ENCODE measurements at places on chromosomes 7 and 10.

- DNase-seq: no peak
These were observed 28.5 kb downstream of the PIK3CG start for GRCh38 chr7:106893591-106893990.

- DNase-seq: no peak
These were observed 208.4 kb downstream of the DIP2C start for GRCh38 chr10:480928-481552.

- DNase-seq: no peak
These were observed 35.3 kb downstream of the SMURF1 start for GRCh38 chr7:99108613-99109012.

DNA sequence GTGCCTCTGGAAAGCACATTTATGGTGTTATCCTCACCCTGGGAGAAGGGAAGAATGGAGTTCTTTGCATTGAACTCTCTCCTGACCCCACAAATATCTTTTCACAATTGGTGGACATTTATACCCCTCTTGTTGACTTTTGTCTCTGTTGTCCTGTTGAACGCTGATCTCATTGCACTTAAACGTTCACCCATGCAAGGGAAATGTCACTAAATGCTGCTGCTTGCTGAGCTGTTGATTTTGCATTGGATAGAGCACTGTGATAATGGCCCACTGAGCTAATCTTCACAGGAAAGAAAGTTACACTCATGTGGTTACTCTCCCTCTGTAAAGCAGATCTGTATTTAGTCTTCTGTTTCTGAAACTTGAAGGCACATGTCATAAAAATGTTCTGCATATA is 133.4 kb downstream of the FZD1 start:
- no peak for DNase-seq

DNA sequence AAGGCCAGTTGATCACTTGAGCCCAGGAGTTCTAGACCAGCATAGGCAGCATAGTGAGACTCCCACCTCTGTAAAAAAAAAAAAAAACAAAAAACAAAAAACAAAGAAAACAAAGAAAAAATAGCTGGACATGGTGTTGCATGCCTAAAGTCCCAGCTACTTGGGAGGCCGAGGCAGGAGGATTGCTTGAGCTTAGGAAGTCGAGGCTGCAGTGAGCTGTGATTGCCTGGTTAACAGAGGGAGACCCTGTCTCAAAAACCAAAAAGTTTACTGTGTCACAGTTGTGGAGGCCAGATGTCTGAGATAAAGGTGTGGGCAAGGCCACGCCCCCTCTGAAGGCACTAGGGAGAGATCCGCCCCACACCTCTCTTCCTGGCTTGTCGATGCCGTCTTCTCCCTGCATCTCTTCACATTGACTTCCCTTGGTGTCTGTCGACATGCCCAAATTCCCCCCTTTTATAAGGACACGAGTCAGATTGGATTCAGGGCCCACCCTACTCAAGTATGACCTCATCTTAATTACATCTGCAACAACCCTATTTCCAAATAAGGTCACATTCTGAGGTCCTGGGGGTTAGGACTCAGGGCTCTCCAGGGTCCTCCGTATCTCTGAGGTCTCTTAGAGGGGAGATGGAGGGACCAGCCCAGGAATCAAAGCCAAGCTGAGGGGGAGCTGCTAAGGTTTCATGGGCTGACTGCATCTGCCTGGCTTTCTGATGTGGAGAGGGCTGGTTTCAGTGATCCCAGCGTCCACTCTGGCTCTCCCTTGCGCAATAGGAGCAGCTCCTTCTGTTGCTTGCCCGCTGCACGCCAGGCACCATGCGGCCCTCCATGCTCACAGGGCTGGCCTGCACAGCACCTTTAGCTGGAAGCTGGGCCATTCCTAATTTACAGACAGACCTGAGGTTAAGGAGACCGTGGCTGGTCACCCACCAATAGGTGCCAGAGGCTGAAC is 23.1 kb downstream of the AGAP3 start:
- no peak for DNase-seq

DNA sequence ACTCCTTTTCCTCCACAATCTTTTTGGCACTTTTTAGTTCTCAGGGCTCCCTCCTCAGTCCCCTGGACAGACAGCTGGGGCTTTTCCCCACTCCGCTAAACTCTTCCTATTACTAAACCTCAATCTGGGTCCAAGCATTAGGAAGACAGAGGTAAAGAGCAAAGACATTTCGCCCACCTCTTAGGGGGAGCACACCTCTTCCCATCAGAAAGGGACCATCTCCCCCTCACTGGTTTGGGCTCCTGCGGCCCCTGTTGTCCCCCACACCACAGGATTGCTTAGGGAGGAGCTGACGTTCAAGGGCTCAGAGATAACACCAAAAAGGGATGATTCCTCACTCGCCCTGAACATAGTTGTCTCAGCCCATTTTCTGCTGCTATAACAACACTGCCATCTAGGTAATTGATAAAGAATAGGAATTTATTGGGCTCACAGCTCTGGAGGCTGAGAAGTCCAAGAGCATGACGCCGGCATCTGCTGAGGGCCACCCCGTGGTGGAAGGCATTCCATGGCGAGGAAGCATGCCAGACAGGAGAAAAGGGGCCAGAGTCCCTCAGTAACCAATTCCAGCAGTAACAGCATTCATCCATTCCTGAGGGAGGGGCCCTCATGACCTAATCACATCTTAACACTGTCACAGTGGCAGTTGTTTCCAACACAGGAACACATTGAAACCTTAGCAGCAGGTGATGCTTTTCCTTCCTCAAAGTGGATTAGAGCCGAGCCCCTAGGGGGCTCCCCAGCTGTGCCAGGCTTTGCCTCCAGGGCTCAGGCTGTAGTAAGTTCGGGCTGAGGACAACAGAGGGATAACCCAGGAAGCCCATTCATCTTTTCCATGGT is 209.6 kb downstream of the EBF3 start:
- DNase-seq: peak; percentile 2

- no peak for DNase-seq
These were observed 132.0 kb downstream of the DYNC2I1 start for GRCh38 chr7:158988302-158988862.

DNA sequence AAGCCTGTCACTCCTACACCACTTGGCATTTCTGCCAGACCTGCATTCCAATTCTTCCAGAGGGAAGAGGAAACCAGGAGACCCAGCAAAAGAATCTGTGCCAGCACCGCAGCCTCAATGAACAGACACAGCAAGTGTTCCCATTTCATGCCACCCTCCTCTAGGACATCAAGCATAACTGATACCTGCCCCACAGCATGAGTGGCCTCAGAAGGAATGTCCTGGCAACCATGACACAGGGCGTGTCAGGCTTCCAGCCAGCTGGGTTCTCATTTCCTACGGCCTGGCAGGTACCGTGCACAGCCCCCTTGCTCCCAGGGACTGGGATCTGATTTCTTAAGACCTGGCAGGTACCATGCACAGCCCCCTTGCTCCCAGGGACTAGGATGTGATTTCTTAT is 7.8 kb downstream of the MAD1L1 start:
- no peak for DNase-seq

- no peak for DNase-seq
These were observed 10.3 kb downstream of the PODXL start for GRCh38 chr7:131546126-131546525.

DNA sequence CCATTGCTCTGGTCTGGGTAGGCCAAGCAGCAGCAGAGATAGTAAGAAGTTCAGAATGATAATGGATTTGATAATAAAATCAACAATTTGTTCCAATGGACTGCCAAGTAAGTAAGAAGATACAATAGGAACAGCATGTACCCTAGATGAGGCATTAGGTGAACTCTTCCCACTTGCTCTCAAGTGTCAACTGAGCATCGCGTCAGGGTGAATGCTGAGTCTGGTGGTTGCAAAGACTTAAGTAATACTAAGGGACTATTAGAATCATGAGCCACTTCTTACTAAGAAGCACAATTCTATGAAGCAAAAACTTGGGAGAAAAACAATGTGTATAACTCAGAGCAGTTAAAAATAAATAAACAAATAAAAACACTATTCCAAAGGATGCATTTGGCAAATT is 54.5 kb downstream of the LRRN3 start:
- DNase-seq: no peak

DNA sequence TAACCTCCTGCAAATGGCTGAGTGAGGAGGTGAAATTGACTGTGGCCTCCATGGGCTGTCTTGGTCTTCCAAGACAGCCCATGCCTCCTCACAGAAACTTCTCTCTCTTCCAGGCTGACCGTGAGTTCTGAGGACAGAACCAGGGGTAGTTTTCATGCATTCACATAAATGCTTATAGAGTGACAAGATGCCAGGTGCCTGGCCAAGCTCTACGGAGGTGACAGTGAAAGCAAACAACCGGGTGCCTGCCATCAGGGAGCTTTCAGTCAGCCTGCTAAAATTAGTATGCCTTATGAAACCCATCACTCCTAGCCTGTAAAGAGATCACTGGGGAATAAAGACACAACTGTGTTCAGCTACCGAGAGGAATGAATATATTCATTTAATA is 919 bp upstream of the RHOBTB1 start:
- no peak for DNase-seq

GRCh38 chr7:2431260-2431867 is 28.0 kb downstream of the CHST12 start:
- DNase-seq: no peak

DNA sequence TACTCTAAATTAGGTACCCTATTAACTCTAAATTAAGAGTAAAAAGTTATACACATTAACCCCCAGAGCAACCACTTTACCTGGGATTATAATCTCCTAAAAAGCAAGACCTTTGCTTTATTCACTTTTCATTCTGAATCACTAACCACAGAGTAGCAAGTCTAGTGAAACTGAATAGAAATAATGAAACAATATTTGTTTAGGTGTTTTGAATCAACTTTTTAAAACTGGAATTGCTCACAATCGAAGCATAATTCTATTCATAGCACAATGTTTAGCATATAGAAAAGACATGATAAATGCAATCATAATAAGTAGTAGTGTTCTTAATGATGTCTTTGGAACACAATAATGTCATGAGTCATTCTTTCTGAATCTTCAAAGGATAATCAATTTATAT is 37.0 kb upstream of the CASD1 start:
- DNase-seq: no peak

DNA sequence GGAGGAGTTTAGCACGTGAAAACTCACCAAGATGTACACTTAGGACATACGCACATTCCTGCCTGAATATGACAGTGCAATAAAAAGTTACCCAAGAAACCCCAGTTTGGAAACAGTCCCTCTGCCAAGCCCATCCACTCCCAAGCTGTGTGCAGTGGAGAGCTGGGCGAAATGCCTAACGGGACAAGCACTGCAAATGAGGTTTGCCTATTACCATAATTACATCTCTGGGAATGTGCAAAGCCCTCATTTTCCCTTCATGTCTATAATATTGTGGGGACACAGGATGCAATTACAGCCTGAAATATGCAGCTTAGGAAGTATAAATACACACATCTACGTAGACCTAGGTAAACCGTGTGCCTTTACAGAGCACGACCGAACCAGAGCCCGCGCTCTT is 117.5 kb downstream of the PLXNA4 start:
- DNase-seq: no peak

- DNase-seq: no peak
These were observed 86.2 kb downstream of the HIBADH start for GRCh38 chr7:27576360-27576944.

DNA sequence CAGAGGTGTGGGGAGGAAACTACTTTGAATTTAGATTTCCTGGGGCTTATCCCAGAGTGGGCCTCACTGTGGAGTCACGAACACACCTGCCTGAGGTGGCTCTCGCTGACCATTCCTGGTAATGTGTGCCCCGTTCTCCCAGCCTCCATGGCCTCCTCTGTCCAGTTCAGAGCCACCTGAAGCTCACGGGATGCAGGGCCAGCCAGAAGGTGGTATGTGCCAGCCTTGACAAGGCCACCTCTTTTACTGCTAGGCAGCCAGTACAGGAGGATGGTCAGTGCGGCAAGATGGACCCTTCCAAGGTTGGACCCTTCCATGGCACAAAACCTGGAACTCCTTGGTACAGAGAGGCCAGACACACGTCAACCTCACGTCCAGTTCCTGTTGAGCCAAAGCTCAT is 210.3 kb downstream of the DNAJB6 start:
- peak; percentile 26 for DNase-seq

DNA sequence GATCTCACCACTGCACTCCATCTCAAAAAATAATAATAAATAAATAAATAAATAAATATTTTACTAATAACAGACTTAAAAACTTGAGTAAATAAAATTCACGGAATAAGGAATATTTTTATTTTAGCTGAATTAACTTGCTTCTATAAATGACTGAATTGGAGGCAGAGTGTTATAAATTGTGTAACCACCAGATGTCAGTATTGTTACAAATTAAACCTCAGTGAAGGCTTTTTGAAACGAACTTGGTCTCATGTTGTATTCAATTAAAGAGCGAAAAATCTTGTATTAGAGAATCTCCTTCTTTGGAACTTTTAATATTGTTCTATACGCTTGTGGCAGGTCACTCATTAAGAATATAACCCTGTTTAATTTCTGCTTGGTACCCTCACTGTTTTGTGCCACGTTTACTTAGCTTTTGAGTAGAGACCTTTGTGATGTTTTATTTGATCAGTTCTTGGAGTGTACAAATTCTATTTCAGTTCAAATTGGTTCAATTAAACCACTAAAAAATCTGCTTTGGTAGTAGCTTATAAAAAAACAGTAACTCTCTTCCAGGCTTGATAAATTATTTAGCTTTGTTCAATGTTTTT is 45.6 kb upstream of the SCIN start:
- DNase-seq: no peak

GRCh38 chr10:1638889-1639419 is 98.4 kb downstream of the ADARB2 start:
- DNase-seq: no peak

DNA sequence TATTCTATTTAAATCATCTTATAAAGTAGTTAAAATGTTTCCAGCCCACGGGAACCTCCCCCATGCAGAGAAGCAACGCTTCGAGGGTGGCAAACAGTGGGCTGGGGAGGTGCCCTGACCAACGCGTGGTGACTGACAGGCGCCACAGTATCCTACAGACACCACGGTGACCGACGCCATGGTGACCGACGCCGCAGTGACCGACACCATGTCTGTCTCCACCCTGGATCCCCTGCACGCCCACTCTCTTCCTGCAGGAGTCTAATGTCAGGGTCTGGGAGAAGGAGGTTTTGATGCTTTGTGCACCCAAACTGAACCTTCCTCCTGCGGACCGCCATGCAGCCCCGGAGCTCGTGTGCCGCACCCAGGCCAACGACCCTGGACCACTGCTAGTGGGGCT is 464.4 kb downstream of the PTPRN2 start:
- DNase-seq: no peak

DNA sequence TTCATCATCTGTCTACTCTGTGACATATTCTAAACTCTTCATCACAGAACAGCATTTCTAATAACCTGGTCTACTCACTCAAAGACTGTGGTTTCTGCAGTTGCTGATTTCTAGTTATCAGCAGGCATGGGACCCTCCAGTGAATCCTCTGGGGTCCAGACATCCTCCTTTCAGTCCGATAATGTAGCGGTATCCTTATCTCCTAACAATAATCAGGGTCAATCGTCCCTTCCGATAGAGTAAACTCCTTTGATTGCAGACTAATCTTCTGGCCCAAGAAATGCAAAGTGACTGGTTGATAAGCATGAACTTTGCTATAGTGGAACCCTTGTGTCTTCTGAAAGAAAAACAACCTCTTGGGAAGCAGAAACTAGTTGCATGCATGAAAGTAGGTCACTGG is 1209.8 kb upstream of the CELF2 start:
- DNase-seq: no peak

GRCh38 chr10:37434091-37434490 is 308.7 kb downstream of the ANKRD30A start:
- DNase-seq: no peak
